Foreskin keratinocyte (primary cell): ENCODE measurements at places on chromosomes 3 and 15.

DNA sequence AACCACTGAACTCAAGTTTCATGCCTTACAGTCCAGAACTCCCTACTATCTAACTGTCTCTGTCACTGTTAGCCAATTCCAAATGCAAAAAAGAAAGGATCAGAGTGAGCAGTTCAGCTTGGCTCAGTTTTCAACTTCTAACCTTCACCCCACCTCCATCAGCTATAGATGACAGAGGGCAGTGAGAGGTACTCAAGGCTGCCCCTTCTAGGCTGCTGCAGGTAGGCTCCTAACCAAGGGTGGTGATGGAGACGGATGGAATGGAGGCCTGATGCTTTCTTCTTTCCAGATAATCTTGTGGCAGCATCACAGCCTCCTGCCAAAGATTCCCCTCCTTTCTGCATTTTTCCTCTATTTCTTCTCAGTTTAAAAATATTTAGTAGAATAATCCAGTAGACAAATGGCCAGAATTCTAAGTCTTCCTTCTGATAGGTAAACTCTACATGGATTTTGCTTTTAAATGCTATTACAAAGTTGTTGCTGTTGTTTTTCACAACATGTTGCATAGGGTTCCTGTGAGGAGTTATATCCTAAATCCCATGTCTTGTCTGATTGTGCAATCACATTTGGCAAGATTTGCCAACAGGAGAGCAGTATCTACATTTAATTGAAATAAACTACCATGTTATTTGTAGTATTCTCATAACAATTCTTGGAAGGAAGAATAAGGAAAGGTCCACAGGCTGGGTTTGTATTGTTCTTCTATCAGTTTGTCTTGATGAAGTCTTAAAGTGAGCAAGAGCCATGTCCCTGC lies 301.6 kb upstream of the TRIM42 start:
- no peak for DNase-seq

DNA sequence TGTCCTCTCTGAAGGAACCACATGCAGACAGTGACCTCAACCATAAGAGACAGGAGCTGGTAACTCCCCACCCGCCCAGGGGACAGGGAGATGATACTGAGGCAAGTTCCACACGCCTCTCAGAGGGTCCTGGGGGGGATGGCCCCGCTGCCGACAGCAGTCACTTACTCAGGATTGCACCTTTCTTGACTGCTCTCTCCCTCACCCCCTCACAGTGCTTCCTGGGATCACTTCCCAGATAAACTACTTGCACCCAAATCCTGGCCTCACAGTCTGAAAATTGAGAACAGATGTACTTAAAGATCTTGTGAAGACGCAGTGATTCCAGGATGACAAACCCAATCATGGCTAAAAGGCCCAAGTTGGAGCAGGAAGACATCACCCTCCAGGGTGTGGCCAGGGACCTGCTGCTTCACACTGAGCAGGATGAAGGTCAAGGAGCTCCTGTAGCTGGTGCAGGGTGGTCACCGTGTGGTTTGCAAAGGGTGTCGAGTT lies 207.6 kb downstream of the ADAMTS17 start:
- no peak for DNase-seq

GRCh38 chr3:141228395-141228794 lies 3.2 kb upstream of the PXYLP1 start:
- no peak for DNase-seq

GRCh38 chr3:2915826-2916225 lies 194.3 kb downstream of the IL5RA start:
- DNase-seq: no peak

DNA sequence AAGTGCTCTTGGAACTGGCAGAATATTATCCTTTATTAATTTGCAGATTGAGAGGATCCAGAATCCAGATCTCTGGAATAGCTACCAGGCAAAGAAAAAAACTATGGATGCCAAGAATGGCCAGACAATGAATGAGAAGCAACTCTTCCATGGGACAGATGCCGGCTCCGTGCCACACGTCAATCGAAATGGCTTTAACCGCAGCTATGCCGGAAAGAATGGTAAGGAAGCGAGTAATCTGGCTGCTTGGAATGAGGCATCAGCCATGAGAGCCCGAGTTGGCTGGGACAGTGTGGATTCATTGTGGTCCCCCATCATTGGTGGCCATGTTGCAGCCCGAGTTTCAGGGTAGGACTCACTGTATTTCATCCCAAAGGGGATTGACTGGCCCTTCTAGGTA lies 47.1 kb downstream of the PARP14 start:
- no peak for DNase-seq

GRCh38 chr15:31366169-31366734 lies 39.6 kb downstream of the KLF13 start:
- DNase-seq: no peak

GRCh38 chr3:135917076-135917475 lies 48.5 kb upstream of the PPP2R3A start:
- no peak for DNase-seq

- peak; percentile 77 for DNase-seq
Observed at GRCh38 chr3:143847787-143848631, at the start of gene SLC9A9. Gene SLC9A9 (minus strand): TSS chr3:143848468. CDS start chr3:143848322, 146 bp downstream.

DNA sequence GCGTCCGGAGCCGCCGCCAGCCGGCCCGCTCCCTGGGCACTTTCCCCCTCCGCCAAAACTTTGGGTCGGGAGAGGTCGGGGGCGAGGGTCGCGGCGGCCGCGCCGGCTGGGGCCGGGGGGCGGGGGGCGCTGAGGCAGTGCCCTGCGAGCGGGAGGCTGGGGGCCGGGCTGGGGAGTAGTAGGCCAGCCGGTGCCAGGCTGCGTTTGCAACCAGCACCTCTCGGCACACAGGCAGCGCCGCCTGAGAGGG lies 452 bp downstream of the BBX start:
- DNase-seq: no peak

DNA sequence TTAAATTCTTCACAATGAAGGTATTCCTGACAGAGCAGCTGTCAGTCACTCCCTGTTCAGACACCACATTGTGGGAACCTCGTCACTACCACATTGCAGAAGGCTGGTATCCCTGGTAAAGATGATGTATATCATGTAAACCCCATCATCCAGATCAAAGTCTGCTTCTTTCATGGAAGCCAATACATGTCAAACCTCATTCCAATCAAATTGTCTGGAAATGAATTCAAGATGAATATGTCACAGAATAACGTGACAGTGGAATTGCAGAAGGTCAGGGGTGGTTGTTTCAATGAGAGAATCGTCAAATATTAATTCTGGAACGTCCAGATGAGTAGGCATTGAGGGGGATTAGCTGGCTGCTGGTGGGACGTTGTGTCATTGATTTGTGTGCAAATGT lies 4.2 kb downstream of the ZIC4 start:
- no peak for DNase-seq

GRCh38 chr3:107939691-107940442 lies 151.0 kb downstream of the CD47 start:
- DNase-seq: no peak

DNA sequence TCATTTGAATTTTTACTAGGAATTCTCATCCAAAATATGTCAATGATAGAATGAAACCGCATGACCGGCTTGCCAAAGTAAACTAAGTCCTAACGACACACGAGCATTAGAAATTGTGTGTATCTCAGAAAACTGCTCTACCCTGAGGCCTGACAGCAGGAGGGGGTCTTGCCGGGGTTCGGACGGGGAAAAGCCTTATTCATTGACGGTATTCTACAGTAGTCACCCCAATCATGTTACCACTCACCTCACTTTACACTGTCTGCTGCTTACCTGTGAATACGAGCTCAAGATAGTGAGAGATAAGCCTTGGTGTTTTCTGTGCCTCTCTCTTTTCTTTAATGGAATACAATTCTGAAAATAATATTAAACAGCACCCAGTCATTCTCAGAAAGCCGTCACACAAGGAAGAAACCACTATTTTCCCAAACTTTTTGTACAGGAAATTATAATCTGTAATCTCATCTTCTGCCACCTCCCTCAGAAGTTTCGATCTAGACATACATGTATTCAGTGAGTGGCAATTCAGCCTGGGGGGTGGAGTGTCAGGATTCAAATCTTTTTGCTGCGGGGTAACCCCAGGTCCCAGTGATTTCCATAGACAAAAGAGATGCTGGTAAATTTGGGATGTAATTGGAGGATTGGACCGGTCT lies 492 bp upstream of the FAM43A start:
- DNase-seq: no peak

DNA sequence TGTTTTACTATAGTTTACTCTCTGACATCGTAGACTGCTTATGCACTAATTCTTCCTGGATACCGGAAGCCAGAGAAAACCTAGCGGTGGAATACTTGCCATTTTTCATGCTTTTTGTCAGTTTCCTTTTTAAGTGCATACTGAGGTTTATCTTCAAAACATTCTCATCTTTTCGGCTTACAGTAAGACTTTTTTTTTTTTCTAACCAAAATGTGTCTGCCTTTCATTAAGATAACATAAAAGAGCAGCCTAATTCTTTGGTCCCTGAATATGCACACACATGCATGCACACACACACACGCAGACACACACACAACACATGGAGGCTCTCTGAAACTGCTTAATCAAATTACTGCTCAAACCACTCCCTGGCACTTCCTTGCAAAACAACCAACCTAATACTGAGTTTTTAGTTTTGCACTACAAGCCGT lies 1.3 kb downstream of the ZNF445 start:
- DNase-seq: peak; percentile 39

DNA sequence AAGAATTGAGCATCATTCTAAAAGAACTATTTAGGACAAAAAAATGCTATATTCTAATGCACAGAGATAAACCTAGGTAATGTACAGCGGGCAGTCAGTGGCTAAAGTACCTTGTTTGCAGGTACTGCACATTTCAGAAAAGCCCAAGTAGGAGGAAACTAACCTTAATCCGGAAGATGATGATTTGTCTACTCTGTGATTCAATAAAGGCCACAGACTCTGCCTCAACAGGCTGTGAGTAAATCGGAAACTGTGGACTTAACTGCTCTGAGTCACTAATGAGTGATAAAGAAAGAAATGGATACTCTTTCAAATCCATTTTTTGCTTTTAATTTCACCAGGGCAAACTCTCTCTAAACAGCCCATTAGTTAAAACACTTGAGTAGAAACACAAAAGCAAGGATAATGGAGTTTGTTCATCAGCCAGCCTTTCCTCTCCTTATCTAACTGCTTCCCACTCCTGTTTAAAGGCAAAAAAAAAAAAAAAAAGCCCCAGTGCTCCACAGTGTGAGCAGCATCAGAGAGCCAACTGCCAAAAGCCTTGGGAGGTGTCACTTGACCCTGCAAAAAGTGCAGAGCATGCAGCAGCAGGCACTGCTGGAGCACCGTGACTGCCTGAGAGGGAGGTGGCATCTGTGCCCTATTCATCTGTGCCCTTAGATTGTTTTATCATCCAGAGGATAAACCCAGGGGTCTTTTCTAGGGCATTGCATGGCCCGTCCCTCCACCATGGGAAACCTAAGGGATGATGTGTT lies 187.7 kb downstream of the SATB1 start:
- DNase-seq: peak; percentile 86

DNA sequence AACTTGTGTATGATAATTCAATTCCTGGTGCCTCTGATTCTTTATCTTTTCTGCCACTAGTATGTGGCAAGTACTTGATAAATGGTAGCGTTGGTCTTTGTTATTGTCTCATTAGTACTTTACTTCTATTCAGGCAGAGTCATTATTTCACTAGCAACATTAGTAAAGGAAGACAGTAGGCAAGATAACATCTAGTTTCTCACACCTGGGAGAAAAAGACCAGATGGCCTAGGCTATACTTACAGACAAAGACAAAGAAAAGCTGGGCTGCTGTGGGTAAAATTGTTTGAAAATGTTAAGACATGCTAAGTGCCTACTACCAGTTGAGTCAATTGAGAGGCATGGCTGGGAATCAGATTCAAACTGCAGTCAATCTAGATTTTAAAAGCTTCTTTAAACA lies 198.7 kb upstream of the CMC1 start:
- DNase-seq: no peak

- no peak for DNase-seq
Observed at GRCh38 chr15:68298336-68298735, 20.8 kb downstream of the FEM1B start.

GRCh38 chr3:169227911-169228310 lies 435.6 kb downstream of the MECOM start:
- no peak for DNase-seq
